Jurkat, Clone E6-1 (cell line): ENCODE measurements at places on chromosomes 2 and 18.

DNA sequence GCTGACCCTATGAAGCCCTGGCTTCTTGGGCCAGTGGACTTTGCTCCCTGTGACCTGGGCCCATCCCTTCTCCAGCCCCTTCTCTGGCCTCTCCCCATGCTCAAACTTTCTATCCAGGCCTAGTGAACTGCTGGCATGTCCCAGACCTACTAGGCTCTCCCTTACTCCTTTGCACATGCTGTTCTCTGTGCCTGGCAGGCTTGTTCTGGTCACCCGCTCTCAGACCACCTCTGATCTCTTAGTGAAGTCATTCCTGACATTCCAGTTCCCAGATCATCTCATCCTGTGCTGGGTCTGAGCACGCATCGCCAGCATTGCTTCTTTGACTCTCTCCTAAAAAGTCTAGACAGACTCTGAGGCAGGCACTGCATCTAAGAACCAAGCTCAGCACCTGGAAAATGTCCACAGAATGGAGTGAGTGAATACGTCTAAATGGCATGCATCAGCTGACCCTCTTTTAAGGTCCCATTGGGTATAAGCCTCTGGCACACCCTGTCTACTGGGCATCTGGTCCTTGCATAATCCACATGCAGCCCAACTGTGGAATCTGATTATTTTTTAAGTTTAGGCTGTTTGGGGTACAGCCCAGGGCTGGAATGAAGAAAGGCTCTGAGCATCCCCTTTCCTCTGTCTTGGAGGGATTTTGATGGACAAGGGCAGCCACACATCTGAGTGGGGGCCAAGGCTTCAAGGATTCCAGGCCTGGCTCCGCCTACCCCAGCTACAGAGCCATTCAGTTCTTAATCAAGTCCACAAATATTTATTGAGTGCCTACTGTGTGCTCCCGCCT, 130.6 kb upstream of the HAAO start:
- no peak for DNase-seq

DNA sequence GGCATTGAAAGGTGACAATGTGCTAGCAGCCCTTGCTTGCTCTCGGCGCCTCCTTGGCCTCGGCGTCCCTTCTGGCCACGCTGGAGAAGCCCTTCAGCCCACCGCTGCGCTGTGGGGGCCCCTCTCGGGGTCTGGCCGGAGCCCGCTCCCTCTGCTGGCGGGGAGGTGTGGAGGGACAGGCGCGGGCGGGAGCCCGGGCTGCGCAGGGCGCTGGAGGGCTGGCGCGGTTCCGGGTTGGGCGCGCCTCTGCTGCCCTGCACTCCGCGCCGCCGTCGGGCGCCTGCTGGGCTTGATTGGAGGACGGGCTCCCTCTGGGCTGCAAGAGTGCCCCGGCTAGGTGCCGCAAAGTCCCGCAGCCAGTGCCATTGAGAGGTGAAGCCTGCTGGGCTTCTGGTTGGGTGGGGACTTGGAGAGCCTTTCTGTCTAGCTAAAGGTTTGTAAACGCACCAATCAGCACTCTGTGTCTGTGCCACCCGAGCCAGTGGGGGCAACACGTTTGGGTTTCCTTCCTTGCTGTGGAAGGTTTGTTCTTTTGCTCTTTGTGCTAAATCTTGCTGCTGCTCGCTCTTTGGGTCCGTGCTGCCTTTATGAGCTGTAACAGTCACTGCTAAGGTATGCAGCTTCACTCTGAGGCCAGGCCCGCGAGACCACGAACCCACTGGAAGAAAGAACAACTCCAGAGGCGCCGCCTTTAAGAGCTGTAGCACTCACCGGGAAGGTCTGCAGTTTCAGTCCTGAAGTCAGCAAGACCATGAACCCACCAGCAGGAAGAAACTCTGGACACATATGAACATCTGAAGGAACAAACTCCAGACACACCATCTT, 14.8 kb upstream of the IMP4 start:
- DNase-seq = no peak

- no peak for DNase-seq
Observed at GRCh38 chr2:29040552-29040951, 33.8 kb downstream of the PCARE start.

- DNase-seq = no peak
Observed at GRCh38 chr2:60634438-60634837, 81.0 kb upstream of the BCL11A start.

GRCh38 chr2:128488434-128488833, 169.8 kb upstream of the HS6ST1 start:
- no peak for DNase-seq

- DNase-seq = no peak
Observed at GRCh38 chr18:78607784-78608183, 371.8 kb upstream of the SALL3 start.
